GM10248 (cell line): ENCODE measurements at places on chromosomes 3 and 15.

DNA sequence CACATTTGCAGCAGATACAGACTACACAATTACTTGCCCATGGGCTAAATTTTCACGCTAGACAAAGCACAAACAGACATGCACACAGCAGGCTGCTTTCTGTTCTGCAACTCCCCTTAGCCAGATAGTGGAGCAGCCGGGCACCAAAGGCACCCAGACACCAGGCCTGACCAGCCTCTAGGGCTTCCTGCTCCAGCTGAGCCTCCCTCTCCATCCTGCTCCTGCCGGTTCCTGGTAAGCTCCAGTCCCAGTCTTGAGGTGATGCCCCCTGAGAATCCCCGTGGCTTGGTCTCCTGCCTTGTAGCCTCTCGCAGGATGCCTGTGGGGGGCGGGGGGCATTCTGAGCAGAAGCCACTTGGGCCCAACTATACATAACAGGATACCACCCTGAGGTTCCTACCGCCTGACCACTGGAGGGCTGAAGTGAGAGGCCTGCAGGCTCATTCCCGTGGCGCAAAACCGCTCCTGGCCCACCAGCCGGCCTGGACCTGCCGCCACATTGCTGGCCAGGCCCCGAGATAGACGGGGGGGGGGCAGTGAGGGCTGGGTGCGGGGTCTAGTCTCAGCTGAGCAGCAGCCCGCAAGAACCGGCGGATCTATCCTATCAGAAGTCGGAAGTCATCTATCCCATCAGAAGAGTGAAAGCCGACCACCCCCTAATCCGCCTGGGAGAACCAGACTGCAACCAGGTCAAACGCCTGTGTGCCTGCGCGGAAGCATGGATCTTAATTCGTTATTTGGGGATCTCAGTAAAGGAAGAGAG, 3.9 kb downstream of the FOXL2 start:
- no peak for DNase-seq

- no peak for DNase-seq
These were observed 120.1 kb upstream of the DPH6 start for GRCh38 chr15:35665896-35666536.

DNA sequence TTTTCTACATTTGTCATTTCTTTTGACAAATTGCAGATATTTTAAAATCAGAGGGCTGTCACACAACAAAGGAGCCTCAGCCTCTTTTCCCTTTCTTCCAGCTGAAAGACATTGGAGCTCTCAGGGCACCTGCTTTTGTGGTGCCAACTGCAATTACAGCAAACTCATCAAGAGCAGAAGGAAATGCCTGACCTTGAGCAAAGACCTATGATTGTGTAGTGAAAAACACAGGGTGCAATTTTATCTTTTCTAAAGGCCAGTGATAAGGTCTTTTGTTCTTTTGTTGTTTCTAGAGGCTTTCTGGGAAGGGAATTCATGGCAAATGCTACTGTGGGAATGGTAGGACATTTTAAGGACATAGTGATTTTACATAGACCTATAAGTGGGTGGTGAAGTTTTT, 214.3 kb downstream of the OXSM start:
- DNase-seq = no peak

DNA sequence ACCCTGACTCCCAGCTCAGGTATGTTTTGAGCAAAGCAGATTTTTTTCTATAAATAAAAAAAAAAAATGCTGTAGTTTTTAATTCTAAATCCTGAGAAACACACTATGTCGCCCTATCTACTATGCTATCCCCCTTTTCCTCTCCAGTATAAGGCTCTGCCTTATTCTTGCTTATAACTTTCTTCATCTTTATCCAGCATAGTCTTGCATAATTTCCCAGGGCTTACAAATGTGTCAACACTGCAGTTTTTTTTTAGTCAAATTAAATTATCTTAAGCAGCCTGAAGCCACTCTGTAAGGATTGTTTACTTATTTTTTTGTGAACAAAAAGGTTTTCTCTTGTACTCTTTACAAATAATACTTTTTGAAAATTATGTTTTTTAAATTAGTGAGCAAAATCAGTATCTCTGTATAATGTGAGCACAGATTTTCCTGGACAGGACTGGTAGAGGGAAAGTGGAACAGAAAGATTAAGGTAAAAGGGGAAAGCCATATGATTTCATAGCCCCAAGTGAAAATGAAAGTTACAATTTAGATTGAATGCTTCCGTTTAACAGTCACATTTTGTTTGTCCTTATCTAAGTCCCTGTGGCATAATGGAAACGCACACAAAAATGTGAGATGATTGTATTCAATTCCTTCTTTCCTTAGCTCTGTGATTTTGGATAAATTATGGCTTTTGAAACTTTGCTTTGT, 5.6 kb upstream of the PYDC2 start:
- DNase-seq = peak; percentile 16

- DNase-seq = no peak
These were observed 695.8 kb downstream of the TUSC7 start for GRCh38 chr3:117405359-117405758.

- no peak for DNase-seq
These were observed 25.3 kb downstream of the LRIG1 start for GRCh38 chr3:66475386-66476020.

- DNase-seq = no peak
These were observed 18.6 kb upstream of the SECISBP2L start for GRCh38 chr15:49064884-49065283.

- DNase-seq = no peak
These were observed 406.1 kb downstream of the PLCL2 start for GRCh38 chr3:17290894-17291293.

- peak; percentile 74 for DNase-seq
These were observed 2.0 kb upstream of the TOPBP1 start for GRCh38 chr3:133663569-133664313.

GRCh38 chr3:189094539-189094938, 77.2 kb upstream of the TPRG1 start:
- no peak for DNase-seq

DNA sequence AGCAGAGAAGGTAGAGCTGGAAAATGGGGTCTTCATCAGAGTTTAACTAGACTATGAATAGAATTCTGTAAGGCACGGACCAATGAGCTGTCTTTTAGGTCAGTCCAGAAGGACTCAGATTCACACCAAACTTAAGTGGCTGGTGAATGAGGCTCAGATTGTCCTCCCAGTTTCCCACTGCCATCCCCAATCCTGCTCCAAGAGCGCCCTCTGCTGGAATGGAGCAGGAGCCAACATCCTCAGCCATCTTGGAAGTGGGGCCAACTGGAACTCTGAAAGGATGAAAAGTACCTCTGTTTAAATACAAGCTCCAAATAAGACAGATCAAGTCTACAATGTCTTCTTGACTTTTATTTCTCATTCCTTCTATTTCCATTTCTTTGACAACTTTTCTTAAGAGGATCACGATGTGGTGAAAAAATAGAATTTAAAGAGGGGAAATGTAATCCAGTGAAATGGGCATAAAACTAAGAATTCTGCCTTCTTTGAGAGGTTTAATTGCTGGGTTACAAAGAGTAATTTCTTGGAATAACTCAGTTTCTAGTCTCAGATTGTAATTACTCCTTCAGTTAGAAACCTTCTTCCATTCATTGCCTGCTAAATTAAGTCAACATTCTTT, 217.1 kb upstream of the TPRG1 start:
- DNase-seq = peak; percentile 60

GRCh38 chr15:75832114-75832513, 11.1 kb upstream of the UBE2Q2 start:
- DNase-seq = no peak

GRCh38 chr15:79054350-79054749, 36.2 kb downstream of the RASGRF1 start:
- DNase-seq = no peak

- no peak for DNase-seq
These were observed 25.1 kb upstream of the CDCP1 start for GRCh38 chr3:45171283-45171682.

GRCh38 chr3:69276884-69277283, 109.0 kb downstream of the FRMD4B start:
- no peak for DNase-seq

DNA sequence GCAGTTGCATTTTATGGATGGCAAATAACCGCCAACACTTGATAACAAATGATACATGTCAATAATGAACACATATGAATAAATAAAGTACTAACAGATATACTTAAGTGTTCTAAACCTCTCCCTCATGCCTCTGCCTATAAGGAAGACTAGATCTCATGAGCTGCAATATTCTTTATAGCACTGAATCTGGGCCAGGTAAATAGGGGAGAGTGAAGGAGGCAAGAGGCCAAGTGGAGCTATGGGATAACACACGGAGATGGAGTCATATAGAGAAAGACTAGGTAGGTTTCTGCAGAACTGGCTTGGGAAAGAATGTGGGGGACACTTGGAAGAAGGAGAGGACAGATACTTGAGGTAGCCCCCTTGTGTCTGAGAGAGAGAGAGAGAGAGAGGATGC, 354.2 kb upstream of the CFAP20DC start:
- DNase-seq = no peak

- DNase-seq = no peak
These were observed 5.2 kb downstream of the POLR2H start for GRCh38 chr3:184366619-184367289.

DNA sequence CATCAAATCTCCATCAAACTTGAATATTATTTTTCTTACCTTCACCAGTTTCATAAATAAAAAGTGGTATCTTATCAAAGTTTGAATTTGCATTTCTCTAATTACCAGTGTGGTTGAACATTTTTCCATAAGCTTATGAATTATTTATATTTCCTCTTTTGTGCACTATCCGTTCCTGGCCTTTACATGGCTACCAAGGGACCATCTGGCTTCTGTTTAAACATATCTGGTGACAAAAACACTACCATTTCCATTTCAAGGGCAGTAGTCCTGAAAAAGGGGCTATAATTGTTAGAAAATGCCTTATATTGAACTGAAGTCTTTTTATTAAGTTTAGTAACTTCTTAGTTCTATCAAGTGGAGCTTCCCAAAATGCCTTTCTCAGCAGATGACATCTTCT, 44.3 kb upstream of the TM4SF4 start:
- DNase-seq = no peak

DNA sequence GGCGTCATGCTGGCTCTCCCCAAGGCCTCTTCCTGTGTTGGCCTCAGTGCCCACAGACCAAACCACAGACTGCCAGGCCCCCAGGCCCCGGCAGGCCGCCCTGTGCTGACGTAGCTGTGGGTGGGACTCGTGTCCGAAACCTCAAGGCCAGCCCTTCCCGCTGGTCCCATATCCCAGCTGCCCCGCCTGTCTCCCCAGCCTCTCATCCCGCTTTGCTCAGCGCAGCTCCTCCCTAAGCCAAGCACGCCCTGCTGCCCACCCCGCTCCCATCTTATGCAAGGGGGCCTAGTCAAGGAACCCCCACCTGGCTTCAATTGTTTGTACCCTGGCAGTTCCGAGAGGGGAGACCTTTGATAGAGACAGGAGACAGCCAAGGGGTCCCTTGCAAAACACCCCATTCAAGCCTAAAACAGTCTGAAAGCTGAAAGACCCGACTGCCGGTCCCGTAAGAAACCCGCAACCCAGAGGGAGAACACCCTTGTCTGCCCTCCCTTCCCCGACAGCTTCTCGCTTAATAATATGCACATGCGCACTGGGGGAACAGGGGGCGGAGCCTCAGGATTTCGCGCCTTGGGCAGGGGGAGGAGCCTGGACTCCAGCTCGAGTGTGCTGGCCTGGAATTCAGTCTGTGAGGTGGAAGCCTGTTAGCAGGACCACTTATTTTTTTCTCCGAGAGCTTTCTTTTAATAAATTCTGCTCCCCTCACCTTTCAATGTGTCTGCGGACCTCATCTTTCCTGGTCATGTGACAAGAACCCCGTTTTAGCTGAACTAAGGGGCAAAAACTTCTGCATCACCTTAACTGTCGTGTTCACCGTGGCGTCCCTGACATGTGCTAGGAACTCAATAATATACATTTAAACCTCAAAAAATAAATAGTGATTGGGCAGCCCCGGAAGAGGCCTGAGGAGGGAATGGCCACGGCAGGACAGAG, 17.2 kb downstream of the TNFAIP8L3 start:
- peak; percentile 81 for DNase-seq

DNA sequence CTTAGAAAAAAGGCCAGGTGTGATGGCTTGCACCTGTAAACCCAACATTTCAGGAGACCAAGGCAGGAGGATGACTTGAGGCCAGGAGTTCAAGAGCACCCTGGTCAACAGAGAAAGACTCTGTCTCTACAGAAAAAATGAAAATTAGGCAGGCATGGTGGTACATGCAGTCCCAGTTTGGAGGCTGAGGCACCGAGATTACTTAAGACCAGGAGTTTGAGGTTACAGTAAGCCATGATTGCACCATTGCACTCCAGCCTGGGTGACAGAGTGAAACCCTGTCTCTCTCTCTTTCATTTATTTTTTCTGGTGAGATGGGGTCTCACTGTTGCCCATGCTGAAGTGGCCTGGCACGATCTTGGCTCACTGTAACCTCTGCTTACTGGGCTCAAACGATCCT, 24.7 kb downstream of the IP6K1 start:
- DNase-seq = no peak

DNA sequence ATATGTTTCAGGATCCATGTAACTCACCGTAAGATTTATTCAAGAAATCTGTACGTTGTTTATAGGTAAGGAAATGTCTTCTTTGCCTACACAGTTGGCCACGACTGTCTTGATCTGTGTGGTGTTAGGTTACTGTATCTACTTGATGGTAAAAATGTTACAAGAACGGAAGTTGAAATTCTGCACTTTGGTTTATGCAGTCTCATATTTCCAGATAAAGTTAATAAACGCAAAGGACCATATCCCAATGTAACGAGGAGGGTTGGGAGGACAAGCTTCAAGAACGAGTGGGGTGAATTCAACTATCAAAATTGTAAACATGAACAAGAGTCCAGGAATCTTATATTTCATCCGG, 1.0 kb downstream of the USF3 start:
- no peak for DNase-seq

GRCh38 chr3:179933914-179934313, 102.8 kb downstream of the PEX5L start:
- no peak for DNase-seq

GRCh38 chr3:159994182-159994581, 5.5 kb downstream of the IL12A start:
- DNase-seq = no peak

- DNase-seq = peak; percentile 52
These were observed 44.6 kb downstream of the ZIC4 start for GRCh38 chr3:147361454-147362420.

GRCh38 chr3:141482245-141482922, 4.4 kb upstream of the RASA2 start:
- no peak for DNase-seq

- DNase-seq = peak; percentile 2
These were observed 224.0 kb downstream of the CHL1 start for GRCh38 chr3:420584-420983.
